ENCODE measurements at places on chromosomes 2 and 18.

- DNase-seq = no peak
Observed at GRCh38 chr2:187493180-187493579, 45.1 kb upstream of the CALCRL start.

DNA sequence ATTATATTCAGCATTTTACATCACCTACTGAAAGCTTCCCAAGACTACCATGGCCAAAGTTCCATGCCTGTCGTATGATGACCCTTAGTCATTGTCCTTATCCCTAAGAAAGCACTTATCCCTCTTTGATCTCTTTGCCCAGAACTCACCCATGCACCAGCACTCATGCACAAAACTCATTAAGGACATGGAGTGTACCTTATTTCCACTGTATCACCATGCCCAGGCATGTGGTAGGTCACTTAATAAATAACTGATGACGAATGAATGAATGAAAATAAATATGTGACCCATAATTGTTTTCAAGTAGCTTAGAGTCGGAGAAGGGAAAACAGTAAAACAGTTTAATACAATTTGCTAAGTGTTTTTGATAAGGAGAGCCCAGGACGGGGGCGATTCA is 220.1 kb downstream of the IKZF2 start:
- DNase-seq = peak; percentile 61

DNA sequence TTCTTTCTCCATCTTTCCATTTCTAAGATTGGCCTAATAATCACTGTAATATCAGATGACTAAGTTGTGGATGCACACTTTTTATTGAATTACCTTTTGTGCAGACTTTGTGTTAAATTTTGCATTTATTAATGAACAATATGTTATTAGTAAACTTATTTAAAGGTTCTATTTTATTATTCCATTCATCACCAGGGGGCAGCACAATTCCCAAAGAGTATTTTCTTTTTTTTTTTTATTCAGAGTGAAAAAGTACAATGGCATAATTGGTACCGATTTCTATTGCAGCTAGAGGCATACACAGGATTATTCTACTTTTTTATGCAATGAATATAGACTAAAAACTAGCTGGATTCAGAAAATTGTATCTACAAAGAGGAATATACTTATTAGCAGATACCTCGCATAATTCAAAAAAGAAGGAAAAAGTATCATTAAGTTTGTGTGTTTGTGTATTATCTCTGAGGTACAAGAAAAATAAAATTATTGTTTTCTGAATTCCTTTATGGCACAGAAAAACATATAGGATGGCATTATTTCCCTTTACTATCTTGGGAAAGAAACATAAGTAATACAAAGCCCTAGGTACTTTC is 390.6 kb downstream of the ERBB4 start:
- DNase-seq = no peak

DNA sequence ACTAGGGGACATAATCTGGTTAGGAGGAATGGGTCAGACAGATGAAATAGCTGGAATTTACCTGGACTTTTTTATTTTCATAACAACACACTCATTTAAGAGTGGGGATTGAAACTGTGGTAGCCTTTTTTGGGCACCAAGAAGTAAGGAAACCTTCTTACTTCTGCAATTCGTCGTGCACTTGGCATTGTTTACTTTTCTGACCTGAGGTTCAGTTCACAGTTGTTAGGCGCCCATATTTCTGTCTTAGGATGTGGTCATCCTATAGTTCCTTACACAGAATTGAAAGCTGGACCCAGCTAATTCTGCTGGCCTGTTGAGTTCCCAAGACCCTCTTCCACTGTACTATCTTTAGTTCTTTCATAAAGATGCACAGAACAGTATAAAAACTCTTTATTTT is 72.9 kb downstream of the TMX3 start:
- DNase-seq = no peak

DNA sequence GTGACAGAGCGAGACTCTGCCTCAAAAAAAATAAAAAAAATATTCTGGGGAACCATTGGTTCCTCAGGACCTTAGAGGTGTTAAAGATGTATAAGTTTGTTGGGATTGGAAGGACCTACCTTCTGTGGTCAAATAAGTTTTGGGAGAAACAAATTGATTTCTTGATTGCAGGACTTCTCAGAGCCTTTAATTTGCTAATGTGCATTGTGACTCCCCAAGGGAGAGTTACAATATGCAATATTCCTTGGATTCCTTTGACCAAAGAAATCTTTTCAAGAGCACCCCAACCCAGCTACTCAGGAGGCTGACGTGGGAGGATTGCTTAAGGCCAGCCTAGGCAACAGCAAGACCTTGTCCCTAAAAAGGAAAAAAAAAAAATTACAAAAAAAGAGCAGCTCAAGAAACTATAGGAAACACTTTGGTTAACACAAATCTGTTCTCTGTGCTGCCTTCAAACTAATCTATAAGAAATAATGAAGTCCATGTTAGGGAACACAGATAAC is 6.5 kb downstream of the NAGK start:
- DNase-seq = no peak

GRCh38 chr2:148865512-148865911 is 9.5 kb upstream of the KIF5C start:
- DNase-seq = no peak

GRCh38 chr2:105677901-105678300 is 66.8 kb upstream of the NCK2 start:
- DNase-seq = no peak

- DNase-seq = peak; percentile 27
Observed at GRCh38 chr2:69742322-69742952, 503 bp downstream of the ANXA4 start.

DNA sequence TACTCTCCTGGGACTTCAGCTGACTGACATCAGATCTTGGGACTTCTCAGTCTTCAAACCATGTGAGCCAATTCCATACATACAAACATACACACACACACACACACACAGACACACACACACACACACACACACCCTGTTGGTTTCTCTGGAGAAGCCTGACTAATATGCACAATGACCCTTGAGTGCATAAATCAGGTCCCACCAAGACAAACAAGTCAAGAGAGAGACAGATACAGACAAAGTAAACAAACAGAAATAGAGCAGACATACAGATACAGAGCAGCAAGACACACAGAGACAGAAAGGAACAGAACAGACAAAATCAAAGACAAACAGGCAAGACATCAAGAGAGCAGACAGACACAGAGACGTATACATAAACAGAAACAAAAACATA is 43.8 kb upstream of the DDX18 start:
- DNase-seq = no peak

GRCh38 chr18:49431165-49431962 is 29.1 kb downstream of the DYM start:
- DNase-seq = no peak

DNA sequence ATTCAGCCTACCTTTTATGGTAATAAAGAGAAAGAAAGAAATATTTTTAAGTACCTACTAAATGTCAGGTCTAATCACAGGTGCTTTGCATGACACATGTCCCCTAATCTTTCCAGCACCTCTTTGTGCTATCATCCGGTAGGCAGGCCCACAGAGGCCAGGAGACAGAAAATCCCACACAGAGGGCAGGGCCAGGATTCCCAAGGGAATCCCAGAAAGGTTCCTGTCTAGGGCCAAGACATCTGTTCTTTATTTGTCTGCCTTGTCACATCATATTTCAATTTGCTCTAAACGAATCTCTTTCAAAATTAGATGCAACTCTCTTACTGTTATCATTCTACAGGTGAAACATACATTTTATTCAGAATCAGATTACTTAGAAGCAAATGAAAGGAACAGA is 676.1 kb upstream of the GYPC start:
- DNase-seq = no peak

- DNase-seq = no peak
Observed at GRCh38 chr2:223197046-223197445, 145.1 kb downstream of the KCNE4 start.

DNA sequence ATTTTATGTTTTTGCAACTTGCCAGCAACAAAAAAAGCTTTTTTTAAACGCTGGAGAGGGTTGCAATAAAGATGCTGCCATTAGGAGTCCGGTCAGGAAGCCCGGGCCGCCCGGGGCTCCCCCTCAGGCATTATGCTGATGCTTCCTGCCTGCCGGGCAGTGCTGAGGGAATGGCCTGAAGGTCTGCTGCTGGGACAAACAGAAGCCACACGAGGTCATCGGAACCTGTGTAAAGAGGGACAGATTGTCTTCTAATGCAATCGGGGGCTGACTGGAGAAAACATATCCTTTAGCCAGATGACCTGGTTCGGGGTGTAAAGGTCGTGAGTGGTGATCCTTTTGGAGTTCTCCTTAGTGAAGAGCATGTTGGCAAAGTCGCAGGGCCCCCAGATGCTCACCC is 2.3 kb downstream of the IMPA2 start:
- no peak for DNase-seq

GRCh38 chr2:121205321-121205942 is 79.6 kb downstream of the TFCP2L1 start:
- no peak for DNase-seq

DNA sequence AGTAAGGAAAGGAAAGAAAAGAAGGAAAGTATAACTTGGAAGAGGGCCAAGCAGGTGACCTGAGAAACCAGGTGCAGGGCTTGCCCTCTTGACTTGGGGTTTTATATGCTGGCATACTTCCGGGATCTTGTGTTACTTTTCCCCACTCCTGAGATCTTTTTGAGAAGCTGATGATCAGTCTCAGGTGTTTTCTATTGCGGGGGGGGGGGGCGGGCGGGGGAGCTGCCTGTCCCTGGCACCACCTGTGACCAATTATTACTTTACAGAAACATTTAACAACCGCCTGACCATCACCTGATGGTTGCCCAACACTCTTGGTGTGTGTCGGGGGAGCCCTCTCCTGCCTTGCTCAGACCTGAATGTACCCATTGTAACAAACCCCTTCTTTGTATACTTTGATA is 6.9 kb upstream of the CASP10 start:
- DNase-seq = peak; percentile 25

DNA sequence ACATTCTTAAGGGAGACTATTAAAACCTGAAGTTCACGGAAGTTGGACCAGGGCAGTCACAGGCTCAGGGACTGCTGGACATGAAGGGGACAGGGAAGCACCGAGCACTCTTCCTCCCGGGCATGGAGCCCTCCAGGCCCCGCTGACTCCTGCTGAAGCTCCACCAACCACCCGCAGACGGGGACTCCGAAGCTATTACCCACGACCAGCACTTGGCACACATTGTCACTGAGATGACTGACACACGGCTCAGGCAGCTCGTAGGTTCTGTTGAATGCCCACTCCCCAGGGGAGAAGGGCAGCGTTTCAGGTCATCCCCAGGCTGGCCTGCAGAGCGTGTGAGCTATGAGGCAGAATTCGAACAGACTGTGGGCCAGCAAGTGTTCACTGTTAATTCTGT is 234.8 kb downstream of the NDUFA10 start:
- no peak for DNase-seq

DNA sequence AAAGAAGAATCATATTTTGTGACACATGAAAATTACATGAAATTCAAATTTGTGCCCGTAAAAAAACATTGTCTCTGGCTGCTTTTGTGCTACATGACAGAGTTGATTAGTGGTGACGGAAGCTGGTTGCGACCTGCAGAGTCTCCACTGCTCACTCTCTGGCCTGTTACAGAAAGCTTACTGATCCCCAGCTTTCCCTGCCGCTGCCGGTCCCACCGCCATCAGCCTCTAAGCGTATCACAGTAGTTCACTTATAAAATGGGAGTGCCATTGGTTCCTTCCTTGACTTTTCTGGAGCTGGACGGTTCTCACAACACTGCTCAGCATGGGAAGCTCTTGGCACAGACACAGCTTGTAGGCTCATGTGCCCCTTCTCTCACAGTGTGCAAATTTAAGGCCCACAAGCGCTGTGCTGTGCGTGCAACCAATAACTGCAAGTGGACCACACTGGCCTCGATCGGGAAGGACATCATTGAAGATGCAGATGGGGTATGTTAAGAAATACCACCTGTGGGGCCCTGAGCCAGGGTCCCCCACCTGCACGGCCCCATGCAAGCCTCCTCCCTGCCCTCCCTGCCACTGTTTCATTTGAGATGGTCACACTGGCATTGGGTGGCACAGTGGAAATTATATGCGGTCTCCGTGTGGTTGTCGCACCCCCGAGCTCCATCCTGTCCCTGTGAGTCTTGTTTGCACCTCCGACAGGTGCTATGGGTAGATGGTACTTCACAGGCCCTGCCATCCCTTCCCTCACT is 81.3 kb downstream of the DGKD start:
- no peak for DNase-seq

GRCh38 chr2:104028061-104028460 is 825.9 kb upstream of the POU3F3 start:
- peak; percentile 7 for DNase-seq

DNA sequence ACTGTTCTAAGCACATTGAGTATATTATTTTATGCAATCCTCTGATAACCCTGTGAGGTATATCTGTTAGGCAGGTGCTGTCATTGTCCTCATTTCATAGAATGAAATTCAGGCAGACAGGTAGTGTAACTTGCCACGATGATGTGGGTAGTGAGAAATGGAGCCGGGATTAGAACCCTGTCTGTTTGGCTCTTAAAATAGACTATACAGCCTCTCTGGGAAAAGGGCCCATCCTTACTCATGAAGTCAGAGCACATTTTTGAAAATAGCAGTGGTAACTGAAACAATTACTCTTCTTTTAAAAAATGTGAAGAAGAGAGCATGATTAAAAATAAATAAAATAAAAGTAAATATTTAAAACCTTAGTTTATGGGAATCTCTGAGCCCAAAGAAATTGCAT is 23.0 kb downstream of the FAM171B start:
- DNase-seq = no peak

DNA sequence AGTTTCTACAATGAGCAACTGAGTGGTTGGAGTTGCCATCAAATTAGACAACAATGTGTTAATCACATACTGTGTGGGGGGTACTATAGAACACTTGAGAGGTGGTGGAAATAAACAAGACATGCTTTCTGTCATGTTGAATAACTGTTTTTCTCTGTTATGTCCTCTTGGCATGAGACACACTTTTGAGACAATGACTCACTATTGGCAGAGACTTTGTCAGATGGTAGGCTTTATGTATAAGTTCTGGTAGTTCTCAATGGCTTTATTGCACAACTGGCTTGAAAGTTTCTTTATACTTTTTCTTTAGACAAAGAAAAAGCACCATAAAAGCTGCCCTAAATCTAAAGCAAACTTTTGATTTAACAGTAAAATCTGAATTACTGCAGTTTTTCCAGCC is 578.7 kb downstream of the ADCYAP1 start:
- no peak for DNase-seq

DNA sequence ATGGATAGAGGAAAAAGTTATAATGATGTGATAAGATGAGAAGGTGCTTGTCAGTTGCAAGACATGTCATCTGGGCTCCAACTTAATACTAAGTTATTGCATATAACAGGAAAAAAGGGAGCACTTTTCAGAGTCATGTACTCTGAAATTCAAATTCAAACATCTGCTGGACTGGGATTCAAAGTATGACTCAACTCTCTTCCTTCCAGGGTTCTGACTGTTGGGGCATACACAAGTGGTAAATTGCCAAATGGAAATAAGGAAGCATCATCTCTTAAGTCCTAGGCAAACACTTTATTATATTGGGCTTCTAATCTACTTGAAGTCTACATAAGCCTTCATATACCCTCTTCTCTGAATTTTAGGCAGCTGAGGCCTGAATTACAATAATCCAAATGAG is 44.9 kb downstream of the ZBTB14 start:
- no peak for DNase-seq

- DNase-seq = no peak
Observed at GRCh38 chr2:236612737-236613136, 43.1 kb downstream of the ACKR3 start.

- DNase-seq = no peak
Observed at GRCh38 chr2:127641133-127641532, 4.8 kb upstream of the GPR17 start.
